ENCODE measurements at places on chromosomes 13 and 19. TPM values are rescaled to one million over a fixed set of nuclear protein-coding genes. Genes with fewer than 3 reads are reported as not detected.

The DCLK1 gene
- 80.0 TPM for total RNA-seq

The CYP4F2 gene
- total RNA-seq: not detected

The ACTN4 gene
- total RNA-seq: 280 TPM

The CYP4F11 gene
- not detected for total RNA-seq

The DZIP1 gene
- total RNA-seq: 20.1 TPM

The CGB8 gene
- total RNA-seq: not detected
